ENCODE measurements at places on chromosomes 11 and 22.

GRCh38 chr11:19216021-19216420 lies 14.2 kb upstream of the CSRP3 start:
- no peak for DNase-seq

- DNase-seq: no peak
Observed at GRCh38 chr11:109046284-109046992, 375.6 kb upstream of the C11orf87 start.

DNA sequence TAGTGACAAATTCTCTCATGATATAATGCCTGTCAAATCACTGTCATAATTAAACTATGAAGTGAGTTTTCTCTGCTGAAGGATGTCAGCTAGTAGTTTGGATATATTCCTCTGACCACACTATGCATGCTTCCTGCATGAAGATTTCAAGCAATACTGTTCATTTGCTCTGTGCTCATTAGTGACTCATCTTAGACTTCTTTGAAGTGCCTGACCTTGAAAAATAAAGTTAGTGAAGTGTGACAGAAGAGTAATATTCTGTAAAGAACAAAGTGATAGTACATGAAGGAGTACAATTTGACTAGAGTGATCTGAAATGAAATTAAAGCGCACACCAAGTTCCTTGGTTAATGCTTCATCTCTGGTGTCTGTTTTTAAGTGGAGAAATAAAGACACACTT lies 629.5 kb upstream of the ANO3 start:
- DNase-seq: no peak

DNA sequence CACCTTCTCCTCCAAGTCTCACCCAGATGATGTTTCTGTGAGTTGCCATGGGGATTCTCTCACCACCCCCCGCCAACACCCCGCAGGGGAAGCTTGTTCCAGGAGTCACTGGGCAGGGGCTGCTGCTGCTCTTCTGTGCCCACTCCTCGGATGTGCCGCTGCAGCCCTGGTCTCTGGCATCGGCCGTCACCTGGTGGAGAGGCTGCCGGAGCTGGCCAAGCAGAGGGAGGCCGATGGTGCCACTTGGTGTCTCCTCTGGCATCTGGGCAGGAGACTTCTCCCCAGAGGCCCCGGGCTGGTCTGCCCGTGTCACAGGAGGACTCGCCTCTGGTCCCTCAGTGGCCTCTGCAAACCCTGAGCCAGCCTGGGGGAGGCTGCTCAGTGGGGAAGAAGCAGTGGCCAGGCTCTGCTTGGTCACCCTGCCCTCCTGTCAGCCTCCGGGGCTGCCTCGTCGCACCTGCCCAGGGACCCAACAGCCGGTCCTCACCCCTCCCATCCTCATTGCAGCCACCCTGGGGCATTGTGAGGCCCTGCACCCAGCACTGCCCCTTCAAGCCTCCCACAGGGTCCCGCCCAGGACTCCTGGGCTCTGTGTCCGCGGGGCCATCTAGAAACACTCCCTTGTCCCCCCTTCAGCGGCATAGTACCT lies 424 bp upstream of the ADORA2A start:
- DNase-seq: no peak

GRCh38 chr11:117579161-117579560 lies 217.9 kb downstream of the DSCAML1 start:
- DNase-seq: no peak

GRCh38 chr22:27801202-27801615 lies 347 bp downstream of the MN1 start:
- peak; percentile 54 for DNase-seq

GRCh38 chr22:29072193-29072978 lies 449 bp upstream of the KREMEN1 start:
- peak; percentile 90 for DNase-seq

DNA sequence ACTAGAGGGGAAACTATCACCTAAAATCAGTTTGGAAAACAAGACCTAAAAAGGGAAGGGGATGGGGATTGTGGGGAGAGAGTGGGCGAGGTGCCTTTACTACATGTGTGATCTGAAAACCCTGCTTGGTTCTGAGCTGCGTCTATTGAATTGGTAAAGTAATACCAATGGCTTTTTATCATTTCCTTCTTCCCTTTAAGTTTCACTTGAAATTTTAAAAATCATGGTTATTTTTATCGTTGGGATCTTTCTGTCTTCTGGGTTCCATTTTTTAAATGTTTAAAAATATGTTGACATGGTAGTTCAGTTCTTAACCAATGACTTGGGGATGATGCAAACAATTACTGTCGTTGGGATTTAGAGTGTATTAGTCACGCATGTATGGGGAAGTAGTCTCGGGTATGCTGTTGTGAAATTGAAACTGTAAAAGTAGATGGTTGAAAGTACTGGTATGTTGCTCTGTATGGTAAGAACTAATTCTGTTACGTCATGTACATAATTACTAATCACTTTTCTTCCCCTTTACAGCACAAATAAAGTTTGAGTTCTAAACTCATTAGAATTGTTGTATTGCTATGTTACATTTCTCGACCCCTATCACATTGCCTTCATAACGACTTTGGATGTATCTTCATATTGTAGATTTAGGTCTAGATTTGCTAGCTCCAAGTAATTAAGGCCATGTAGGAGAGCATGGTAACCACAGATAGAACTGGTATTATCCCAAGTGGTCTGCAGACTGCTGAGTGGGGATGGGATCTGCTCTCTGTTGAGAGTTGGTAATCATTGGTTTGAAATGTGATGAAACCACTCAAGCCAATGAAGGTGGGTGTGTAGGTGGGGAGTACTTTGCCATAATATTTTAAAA lies 3.6 kb downstream of the NEAT1 start:
- peak; percentile 48 for DNase-seq

GRCh38 chr11:133443206-133443747 lies 89.0 kb downstream of the OPCML start:
- no peak for DNase-seq

GRCh38 chr22:32649515-32650200 lies 151.8 kb upstream of the TIMP3 start:
- DNase-seq: peak; percentile 38

DNA sequence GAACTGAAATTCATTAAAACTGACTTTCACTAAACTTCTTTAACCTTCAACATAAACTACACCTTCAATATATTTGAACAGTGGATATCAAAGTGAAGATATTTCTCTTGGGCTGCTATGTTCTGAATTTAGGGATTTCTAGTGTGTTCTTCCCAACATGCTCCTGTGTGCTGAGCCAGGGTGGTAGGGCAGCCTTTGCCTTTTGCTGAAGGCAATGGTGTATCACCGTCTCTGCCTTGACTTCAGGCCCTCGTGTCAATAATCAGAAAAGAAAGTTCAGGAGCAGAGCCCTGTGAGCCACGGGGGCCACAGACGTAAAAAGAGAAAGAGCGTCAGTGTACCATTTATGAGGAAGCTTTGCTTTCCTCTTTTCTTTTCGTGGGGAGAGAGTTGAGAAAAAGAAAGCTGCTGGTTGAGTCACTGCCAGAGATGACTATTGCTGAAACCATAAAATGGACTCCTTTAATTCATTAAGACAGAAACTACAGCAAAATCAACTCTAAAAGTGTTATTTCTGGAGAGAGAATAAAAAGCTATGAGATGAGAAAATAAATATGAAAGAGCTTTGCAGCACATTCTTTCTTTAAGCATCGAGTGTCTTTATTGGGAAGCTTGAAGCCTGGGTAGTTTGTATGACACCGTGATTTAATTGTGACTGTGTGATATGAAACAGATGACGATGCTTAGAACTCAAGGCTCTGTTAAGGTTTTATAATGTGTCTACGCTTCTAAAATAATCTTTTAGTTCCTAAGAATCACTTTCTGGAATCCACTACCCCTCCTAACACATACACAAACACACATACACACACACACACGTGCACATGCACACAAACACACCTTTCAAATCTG lies 271.8 kb upstream of the MTNR1B start:
- DNase-seq: no peak

GRCh38 chr22:43053176-43053575 lies 36.0 kb downstream of the TTLL1 start:
- DNase-seq: no peak

GRCh38 chr22:46272196-46272595 lies 4.4 kb downstream of the TTC38 start:
- no peak for DNase-seq

DNA sequence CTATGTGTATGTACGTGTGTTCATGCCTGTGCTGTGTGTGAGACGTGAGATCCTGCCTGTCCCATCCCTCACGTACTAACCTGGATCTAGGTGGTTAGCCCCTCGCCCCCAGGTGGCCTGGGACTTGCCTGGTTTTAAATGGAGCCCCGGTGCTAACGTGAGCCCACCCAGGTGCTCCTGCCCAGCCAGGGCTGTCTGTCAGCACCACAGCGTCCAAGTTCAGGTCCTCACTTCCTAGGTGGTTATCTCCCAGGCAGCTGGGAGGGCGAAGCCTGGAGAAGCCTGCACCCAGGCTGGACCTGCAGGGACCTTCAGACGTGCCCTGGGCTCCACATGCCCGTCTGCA lies 86.0 kb downstream of the KCNQ1 start:
- no peak for DNase-seq

GRCh38 chr11:110059706-110060463 lies 33.3 kb upstream of the ZC3H12C start:
- no peak for DNase-seq

DNA sequence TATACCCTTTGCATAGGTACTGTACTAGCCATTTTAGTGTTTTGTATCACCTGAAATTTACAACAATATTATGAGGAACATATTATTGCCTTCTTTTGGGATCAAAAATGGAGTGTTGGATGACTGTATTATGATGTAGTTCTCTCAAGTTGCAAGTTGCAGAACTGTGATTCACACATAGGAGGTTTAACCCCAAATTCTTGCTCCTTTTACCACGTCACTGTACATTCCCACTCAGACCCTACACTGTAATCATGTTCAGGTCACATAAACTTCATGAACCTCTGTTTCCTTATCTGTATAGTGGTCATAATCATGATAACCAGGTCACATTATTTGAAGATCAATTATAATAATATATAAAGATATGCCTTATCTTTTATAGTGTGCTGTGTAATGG lies 925.1 kb upstream of the TENM4 start:
- no peak for DNase-seq

- peak; percentile 47 for DNase-seq
Observed at GRCh38 chr22:35400501-35400790, 506 bp downstream of the MCM5 start.

DNA sequence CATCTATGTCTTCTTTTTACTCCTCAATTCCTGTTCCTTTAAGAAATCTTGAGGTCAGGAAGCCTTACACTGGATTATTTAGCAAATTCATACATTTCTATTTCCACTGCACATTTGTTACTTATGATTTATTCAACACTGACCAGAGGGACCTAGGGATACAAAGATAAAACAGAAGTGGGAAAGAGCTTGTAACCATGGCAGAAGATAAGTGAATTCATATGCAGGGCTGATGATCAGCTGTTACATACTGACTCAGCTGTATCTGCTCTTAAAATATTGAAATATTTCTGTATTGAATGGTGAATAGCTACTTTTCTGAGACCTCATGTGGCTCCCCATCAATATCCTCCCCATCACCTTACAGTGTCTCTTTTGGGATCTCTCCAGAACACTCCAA lies 25.2 kb downstream of the HORMAD2 start:
- DNase-seq: no peak

DNA sequence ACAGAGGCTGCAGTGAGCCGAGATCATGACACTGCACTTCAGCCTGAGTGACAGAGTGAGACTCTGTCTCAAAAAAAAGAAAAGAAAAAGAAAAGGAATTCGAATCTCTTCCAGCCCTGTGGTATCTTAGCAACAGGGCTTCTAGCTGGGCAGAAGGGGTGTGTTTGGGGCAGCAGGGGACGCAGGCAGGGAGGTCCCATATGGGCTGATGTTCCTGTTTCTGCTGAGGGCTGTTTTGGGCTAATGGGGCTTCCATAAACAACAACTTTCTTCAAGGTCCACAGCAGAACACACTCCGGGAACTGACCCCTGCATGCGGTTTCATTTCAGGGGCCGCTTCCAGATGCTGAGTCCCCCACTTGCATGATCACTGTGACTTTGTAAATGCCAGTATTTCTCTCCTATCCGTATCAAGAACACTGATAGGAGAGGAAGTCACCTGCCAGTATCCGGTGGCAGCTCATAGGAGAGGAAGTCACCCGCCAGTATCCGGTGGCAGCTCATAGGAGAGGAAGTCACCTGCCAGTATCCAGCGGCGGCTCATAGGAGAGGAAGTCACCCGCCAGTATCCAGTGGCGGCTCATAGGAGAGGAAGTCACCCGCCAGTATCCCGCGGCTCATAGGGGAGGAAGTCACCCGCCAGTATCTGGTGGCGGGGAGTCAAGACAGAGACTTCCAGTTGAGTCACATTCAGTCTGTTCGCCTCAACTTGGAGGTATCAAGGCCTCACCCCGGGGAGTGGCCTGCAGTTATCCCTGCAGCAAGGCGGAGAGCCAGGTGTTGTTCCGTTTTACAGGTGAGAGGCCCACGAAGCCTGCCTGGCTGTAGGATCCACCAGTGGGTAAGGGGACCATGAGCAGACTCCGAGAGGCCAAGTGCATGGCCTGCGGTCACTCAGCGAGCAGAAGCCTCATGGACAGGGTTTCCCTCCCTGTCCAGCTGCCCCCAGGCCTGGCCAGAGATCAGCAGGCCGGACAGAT lies 8.3 kb upstream of the FGF19 start:
- DNase-seq: peak; percentile 35

GRCh38 chr11:74169738-74170458 lies 904 bp downstream of the C2CD3 start:
- no peak for DNase-seq

DNA sequence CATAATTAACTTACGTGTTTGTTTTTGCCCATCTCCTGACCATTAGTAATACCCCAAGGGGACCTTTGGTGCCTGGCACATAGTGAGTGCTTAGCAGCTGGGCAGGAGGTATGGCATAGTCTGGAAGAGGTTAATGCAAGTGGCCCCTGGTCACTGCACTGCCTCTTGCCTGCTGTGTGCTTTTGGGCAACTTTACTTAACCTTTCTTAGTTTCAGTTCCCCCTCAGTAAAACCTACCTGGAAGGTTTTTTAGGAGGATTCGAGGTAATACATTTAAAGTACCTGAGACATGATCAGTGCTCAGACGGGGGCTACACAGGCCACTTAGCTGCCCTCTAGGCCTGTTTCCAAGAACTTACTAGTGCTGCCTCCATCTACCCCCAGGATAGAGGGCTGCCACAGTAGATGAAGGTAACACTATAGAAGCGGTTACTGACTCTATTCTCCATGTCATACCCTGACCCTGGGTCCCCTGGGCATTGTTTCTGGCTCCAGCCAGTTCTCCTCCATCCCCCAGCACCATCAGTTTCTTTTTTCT lies 3.3 kb downstream of the POLD4 start:
- no peak for DNase-seq

DNA sequence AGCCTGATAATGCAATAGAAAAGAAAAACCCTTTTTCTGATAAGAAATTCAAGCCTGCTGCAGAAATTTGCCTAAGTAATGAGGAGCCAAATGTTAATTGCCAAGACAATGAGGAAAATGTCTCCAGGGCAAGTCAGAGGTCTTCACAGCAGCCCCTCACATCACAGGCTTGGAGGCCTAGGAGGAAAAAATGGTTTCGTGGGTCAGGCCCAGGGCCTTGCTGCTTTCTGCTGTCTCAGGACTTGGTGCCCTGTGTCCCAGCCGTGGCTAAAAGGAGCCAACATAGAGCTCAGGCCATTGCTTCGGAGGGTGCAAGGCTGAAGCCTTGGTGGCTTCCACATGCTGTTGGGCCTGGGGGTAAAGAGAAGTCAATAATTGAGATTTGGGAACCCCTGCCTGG lies 131.3 kb downstream of the LARGE1 start:
- DNase-seq: no peak

GRCh38 chr11:17542249-17542648 lies 2.0 kb downstream of the USH1C start:
- no peak for DNase-seq

GRCh38 chr11:124085583-124085982 lies 29.7 kb upstream of the VWA5A start:
- no peak for DNase-seq
